ENCODE measurements at places on chromosomes 3 and 15. TPM values are rescaled to one million over a fixed set of nuclear protein-coding genes. Genes with fewer than 3 reads are reported as not detected.

EPHB3 gene
- 0.34 TPM for total RNA-seq

KLHL6 gene
- not detected for total RNA-seq

SEC61A1 gene
- total RNA-seq, result 129 TPM

SLC38A3 gene
- 0.01 TPM for total RNA-seq

WDR93 gene
- total RNA-seq, result 0.28 TPM

LARP6 gene
- 81.2 TPM for total RNA-seq

TKT gene
- 2,044 TPM for total RNA-seq

MYZAP gene
- total RNA-seq, result 0.72 TPM
